Islet precursor cell (in vitro differentiated cells): ENCODE measurements at places on chromosomes 13 and 19.
A peak's percentile ranks its signal among the peaks of the same experiment; 100 is the strongest.

GRCh38 chr19:3908266-3909054, 24.4 kb upstream of the NMRK2 start:
- DNase-seq, result no peak

GRCh38 chr13:114141261-114141996, 9.0 kb upstream of the RASA3 start:
- no peak for DNase-seq

DNA sequence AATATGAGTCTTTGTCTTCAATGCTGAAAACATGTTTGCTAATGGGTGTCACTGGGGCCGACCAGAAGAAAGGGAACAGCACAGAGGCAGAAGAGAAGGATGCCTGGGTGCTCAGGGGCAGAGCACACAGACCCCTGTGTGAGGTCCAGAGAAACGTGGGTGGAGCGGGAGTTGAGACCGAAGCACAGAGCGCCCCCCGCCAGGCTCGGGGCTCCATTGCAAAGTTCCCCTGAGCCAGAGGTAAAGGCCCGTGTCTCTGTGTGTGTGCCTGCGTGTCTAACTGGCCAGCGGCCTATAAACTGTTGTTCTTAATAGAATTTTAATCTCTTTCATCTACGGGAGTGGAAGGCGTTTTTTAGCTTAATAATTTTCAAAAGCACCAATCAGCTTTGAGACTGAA, 343.1 kb downstream of the TEX29 start:
- DNase-seq, result peak; percentile 27

DNA sequence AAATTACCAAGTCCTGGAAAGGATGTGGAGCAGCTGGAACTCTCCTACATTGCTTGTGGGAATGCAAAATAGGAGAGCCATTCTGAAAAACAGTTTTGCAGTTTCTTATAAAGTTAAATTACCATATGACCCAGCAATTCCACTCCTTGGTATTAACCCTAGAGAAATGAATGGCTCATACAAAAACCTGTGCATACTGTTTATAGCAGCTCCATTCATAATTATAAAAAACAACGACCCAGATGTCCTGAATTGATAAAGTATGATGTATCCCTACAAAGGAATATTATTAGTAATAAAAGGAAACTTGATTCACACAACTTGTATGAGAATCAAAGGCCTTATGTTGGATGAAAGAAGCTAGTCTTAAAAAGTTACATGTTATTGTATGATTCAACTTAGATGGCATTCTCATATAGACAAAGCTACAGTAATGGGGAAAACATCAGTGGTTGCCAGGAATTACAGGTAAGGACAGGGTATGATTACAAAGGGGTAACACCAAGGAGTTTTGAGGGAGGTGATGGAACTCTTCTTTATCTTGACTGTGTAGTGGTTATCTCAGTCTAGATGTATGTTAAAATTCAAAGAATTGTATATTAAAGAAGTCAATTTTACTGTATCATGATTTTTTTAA, 35.4 kb downstream of the GPR180 start:
- no peak for DNase-seq

- peak; percentile 84 for DNase-seq
These were observed 39.1 kb downstream of the SLC7A9 start for GRCh38 chr19:32830231-32831014.

DNA sequence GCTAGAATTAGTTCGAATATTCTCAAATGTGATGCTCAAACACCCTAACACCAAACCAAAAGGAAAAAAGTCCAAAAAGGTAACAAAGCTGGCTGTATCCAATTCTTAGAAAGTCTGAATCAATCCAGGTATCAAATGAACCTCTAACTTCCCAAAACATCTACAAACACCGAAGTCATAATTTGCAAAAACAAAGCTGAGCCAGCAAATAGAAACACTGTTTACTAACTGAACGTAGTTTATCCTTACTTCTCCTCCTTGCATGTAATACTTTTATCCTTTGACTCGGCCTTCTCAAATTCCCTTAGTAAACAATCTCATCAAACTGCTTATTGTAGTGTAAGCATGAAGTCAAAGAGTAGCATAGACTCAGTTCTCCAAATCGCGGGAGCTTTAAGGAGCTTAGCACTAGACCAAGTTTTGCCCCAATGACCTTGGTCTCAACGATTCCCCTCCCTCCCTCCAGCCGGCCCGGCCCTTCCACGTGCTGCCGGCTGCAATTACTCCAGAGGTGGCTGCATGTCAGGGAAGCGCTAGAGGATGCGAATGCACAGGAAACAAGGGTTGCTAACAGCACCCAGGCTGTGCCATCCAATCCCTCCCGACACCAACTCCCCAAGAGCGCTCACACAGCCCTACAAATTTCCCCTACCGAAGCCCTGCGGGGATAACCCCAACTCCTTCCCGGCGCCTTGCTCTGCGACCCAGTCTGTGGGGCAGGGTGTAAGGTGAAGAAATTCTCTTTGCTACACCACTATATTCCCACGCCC, 693 bp downstream of the XPO4 start:
- DNase-seq, result peak; percentile 77

- DNase-seq, result no peak
These were observed 7.2 kb upstream of the LILRB3 start for GRCh38 chr19:54230031-54230430.
